ENCODE measurements at places on chromosomes 7 and 10.

GRCh38 chr10:12833451-12833850 is 168.1 kb downstream of the CCDC3 start:
- DNase-seq = no peak

DNA sequence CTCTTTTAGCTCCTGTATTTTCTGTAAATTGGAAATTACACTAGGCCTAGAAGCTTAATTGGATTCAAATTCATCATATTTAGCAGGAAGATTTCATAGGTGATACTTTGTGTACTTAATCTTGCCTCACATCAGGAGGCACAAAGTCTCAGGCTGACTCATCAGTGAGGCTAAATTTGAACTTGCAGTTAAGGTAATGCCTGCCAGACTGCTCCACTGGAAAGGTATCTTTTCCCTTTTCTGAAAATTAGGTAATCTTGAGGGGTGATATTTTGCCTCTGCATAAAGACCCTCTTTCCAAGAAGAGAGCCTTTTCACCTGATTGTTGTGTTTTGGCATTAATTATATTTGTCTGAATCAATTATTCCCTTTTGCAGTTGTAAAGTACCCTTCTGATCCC is 14.6 kb downstream of the PPIA start:
- DNase-seq = no peak

- DNase-seq = no peak
These were observed 472.0 kb downstream of the KCNMA1 start for GRCh38 chr10:77165445-77166208.

DNA sequence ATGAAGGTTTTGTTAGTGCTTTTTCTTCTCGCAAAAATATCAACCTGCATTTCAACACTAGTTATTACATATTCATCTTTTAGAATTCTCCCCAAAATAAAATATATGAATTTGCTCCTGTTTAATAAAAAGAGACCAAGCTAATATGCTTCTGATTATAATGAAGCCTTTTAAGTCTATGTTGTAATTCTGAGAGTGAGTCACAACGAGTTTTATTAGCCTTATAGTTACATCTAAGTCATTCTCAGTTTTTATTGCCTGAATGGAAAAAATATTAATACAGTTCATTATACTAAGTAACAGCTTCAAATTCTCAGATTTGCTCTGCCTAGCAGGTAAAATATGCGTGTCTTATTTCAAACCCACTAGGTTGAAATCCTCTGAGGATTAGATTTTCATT is 152.4 kb upstream of the CELF2 start:
- no peak for DNase-seq

- DNase-seq = no peak
These were observed 30.2 kb upstream of the IKZF1 start for GRCh38 chr7:50274361-50274760.

GRCh38 chr7:22694597-22695207 is 32.3 kb upstream of the IL6 start:
- no peak for DNase-seq

GRCh38 chr7:134182078-134182477 is 54.9 kb downstream of the LRGUK start:
- DNase-seq = no peak

All from stimulated activated CD4-positive, alpha-beta T cell treated with anti-CD3 and anti-CD28 coated beads, TNF-alpha, amount 100 ng/mL, for 1 hour (primary cell).